NCI-H187 (cell line): ENCODE measurements at places on chromosomes 5 and 9.

GRCh38 chr5:96967400-96967799 is 31.5 kb downstream of the LNPEP start:
- DNase-seq: no peak

DNA sequence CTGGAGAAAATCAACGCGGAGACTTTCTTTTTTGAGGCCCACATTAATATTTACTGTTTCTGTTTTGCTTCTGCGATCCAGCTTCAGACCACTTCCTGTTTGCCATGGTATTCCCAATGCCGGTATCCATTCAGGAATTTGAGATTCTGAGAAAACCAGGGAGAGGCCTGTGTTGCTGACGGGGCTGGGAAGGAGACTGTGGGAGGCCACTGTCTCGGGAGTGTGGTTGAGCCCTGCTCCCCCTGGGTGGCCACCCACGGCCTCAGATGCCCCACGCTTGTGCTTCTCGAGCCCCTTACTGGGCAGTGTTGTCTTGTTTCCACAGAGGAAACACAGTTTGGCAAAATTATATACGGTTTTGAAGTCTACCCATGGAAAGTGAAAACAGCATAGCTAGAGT is 403.6 kb upstream of the IRX2 start:
- no peak for DNase-seq

DNA sequence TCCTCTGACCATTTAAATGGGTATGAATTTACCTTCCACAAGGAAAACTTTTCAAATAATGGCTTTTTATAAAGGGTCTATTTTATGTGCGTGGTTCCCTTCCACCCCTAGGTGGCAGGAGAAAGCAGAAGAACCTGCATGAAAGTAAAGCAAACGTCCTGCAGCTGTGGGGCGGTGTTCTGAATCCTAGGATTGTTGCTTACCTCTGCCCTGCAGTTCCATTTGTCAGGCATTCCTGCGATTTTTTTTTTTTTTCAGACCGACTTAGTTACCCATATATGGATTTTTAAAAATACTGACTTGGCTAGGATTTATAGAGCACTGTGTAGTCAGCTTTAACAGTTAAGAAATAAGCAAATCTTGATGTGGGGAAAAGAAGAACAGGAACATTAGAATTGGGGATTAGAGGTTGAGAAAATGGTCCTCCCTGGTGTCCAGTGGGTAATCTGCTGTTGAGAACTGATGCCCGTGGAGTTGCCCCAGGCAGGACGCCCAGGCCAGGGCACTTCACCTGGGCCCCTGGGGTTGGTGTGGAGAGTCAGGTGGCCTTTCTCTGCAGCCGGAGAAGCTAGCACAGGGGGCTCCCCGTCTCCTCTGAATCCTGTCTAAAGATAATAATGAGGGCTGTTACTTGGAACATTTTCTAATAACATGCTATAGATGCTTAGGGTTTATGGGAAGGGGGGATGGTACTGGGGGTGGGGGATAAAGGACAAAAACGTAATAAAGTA is 30.4 kb upstream of the LTC4S start:
- DNase-seq: no peak

DNA sequence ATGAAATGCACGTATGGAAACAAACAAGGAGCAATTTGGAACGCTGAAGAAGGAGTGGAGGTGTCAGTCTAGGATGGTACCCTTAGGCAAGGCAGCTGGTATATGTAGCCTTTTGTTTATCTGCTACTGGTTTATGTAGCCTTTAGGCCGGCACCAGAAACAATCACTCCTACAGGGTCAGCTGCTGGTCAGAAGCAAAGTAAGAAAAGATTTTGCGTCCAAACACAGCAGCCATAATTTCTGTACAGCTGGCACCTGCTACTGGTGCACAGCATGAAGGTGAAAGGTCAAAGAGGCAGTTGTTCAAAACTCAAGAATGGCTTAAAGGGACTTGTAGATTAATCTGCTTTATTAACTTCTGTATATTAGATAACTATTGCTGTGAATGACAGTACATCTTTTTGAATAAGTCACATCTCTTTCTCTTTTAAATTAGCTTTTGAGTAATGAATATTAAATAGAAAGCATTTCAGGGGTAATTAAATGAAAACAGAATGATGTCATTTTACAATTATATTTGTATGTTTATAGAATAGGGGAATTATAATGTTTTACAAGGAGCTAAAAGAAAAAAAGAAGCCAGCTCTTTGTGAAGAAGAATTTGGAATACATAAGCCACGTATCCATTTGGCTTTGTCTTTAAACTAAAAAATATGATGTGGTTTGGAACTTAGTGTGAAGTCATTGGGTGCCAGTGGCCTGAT is 33.1 kb upstream of the TLX3 start:
- DNase-seq: no peak

- DNase-seq: no peak
Observed at GRCh38 chr5:107100121-107100520, 570.6 kb downstream of the EFNA5 start.

DNA sequence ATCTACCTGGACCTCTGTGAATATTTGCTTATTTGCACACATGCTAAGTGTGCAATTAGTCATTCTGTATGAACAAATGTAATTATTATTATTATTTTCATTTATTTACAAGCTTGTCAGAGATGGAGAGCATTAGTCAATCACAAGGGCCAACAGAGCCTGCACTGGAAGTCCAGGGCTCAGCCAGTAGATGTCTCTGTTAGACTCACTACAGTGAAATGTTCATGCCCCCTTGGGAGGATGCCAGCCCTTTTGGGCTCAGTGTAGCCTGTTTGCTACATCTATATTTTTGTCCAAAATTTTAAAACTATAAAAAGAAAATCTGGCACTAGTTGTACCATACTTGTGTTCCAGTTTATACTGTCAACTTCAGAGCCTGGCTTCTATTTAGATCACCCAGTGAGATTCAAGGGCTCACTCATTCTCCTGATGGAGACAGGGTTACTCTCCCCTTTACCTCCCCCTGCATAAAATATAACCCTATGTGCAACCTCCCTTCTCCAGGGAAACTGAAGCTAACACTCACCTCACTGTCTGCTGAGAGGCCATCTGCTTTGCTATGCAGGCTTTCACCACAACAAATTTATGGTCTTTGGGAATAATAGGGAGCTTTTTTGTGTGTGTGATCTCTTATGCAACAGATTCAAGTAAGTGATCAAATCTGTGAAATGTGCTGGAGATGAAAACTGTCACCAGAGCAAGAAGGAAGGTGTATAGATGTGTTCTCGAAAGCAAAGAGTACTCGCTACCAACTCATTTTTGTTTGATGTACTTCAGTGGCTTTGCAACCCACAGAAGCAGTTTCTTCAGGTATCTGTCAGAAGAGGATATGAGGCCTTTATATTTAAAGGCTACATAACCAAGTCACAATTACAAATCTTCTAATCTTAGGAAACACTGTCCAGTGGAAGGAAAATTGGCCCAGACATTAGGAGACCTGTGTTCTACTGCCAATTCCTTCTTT is 99.9 kb upstream of the TLE4 start:
- DNase-seq: no peak

DNA sequence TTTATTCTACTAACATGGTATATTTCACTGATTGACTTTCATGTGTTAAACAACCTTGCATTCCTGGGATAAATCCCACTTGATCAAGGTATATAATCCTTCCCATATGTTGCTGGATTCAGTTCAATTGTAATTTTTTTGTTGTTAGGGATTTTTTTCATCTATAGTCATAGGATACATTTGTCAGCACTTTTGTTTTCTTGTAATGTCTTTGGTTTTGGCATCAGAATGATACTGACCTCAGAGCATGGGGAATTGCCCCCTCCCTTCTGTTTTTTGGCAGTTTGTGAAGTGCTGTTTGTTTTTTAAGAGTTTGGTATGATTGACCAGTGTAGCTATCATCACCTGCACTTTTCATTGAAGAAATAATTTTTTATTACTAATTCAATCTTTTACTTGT is 176.8 kb upstream of the RASEF start:
- DNase-seq: no peak

GRCh38 chr9:125521462-125522327 is 185.3 kb downstream of the MAPKAP1 start:
- no peak for DNase-seq

GRCh38 chr9:125262294-125262991 is 817 bp downstream of the GAPVD1 start:
- no peak for DNase-seq
